ENCODE measurements at places on chromosomes 11 and 22.

- no peak for DNase-seq
Observed at GRCh38 chr22:25437414-25438160, 126.9 kb upstream of the GRK3 start.

- no peak for DNase-seq
Observed at GRCh38 chr11:108606495-108607160, 13.1 kb upstream of the EXPH5 start.

GRCh38 chr22:33575041-33575440, 345.2 kb downstream of the LARGE1 start:
- no peak for DNase-seq

DNA sequence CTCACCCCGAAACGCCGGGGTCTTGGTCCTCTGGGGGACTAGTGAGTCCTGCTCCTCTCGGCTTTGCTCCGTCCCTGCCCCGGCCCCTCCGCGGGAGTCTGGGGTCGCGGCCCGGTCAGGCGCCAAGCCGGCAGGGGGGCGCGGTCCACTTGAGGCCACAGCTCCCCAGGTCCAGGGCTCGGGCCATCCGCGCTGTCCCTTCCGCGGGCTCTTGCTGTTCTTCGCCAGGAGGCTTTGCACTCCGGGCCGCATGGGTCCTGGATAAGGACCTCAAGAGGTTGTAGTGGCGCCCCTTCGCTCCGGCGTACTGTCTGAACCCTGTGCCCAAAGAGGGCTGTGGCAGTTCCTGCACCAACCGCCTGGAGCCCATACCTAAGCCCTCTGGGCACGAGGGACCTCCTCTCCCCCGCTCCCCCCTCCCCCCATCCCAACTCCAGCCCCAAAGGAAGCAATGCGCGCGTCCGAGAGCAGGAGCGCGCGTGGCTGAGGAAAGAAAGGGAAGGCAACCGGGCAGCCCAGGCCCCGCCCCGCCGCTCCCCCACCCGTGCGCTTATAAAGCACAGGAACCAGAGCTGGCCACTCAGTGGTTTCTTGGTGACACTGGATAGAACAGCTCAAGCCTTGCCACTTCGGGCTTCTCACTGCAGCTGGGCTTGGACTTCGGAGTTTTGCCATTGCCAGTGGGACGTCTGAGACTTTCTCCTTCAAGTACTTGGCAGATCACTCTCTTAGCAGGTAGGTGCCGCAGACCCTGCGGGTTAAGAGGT, at the start of gene ADM:
ADM (plus strand) TSS at position 579 of the 767 bp plus-strand sequence. CDS start 628 bp downstream, outside the sequence.
- no peak for DNase-seq

DNA sequence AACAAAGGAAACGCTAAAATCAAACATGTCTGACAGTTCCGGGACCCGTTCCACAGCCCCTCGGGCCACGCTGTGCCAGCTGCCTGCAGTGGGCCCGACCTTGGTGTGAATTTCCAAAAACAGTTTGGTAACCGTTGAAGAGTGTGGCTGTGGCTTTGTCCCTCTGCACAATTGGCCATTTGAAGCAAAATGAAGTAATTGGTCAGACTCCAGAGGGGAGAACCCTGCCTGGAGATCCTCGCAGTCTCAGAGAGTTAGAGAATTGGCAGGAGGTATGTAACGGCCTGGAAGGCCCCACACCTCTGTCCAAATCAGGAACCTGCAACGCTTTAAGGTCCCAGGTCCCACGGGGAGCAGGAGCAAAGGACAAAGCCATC, 26.3 kb downstream of the TRMU start:
- DNase-seq, result no peak

- DNase-seq, result no peak
Observed at GRCh38 chr11:78795621-78796261, 221.1 kb upstream of the NARS2 start.

Data from NK-92 treated with Interleukin-12 subunit alpha and Interleukin-12 subunit beta, amount 100 ng/mL, for 24 hours (cell line).